ENCODE measurements at places on chromosomes 4 and X. TPM values are rescaled to one million over a fixed set of nuclear protein-coding genes. Genes with fewer than 3 reads are reported as not detected.

Gene PNMA6F
- not detected for total RNA-seq

Gene SPANXN4
- not detected for total RNA-seq

Gene HTN1
- not detected for total RNA-seq

Gene CT45A3
- not detected for total RNA-seq

Gene TCEAL2
- total RNA-seq: not detected

Gene TSPAN7
- total RNA-seq: not detected

Gene CC2D2A
- 20.5 TPM for total RNA-seq

Gene MAGEC1
- total RNA-seq: not detected

Gene IQCM
- total RNA-seq: not detected

Gene CT83
- total RNA-seq: not detected

Gene MMRN1
- total RNA-seq: 0.77 TPM

Gene CFAP299
- 1.7 TPM for total RNA-seq

Gene ZNF630
- total RNA-seq: 1.5 TPM

Gene PDCL2
- total RNA-seq: not detected

Gene RAB33A
- total RNA-seq: 4.3 TPM

Gene KLHL34
- under 0.01 TPM for total RNA-seq

Gene TMEM192
- total RNA-seq: 7.9 TPM

Gene BST1
- total RNA-seq: 3.1 TPM

Data from uterine smooth muscle cell (primary cell).